Astrocyte of the spinal cord (primary cell): ENCODE measurements at places on chromosomes 16 and 17.

- DNase-seq: peak; percentile 19
Measured at GRCh38 chr17:2061441-2061958, 6.6 kb downstream of the HIC1 start.

DNA sequence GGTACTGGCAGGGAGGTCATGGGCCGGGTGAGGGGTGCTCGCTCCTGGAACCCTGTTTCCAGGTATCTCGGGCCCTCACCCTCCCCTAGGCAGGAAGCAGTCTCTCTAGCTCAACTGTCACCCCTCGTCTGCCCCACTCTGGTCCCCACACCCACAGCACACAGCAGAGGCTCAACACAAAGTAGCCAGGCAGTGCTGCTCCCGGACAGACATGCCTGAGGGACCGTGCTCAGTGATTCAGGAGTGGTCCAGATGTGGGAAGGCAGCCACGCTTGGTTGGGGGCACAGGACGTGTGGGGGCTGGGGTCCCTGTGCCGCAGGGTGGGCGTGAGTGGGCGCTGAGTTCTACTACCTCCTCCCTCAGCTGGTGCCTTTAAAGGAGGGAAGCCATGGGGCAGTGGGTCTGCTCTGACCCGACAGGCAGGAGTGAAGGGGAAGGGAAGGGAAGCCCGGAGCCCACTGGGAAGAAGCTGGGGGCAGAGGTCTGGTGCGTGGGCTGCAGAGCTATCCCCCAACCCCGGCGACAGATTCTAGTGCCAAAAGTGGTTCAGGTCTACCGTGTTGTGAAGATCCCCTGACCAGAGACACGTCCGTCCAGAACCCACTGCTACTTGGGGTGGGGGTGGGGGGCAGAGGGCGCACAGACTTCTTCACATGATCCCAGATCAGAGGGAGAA, 11.8 kb downstream of the SLC16A3 start:
- DNase-seq: no peak

- no peak for DNase-seq
Measured at GRCh38 chr16:62664566-62664965, 628.3 kb upstream of the CDH8 start.

- DNase-seq: no peak
Measured at GRCh38 chr16:11459722-11460121, 114.5 kb downstream of the RMI2 start.

GRCh38 chr16:27224271-27224737, 21.0 kb downstream of the KDM8 start:
- DNase-seq: no peak

DNA sequence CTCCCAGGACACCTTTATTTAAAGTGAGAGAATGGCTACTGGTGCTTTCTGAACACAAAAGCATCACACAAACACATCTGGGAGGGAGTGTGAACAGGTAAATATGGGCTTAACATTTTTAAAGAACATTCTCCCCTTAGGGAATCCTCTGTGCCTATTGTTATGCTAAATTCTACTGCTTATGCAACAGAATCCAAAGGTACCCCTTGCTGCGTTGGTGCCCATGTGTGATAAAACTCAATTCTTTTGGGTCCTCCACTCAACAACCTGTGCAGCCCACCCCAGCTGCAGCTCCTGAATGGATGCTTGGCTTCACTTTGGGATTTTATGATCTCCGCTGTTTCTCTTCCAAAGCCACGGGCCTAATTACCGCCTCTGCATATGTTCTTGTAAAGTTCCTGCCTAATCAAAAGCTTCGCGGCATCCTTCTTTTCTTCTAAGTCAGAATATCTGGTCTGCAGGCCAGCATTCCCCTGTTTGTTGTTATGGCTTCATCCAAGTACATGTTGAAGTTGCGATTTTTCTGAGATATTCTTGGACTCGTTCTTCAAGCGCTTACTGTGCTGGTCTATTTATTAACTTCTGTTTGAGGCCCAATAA, 23.9 kb downstream of the RHBDL3 start:
- DNase-seq: no peak

DNA sequence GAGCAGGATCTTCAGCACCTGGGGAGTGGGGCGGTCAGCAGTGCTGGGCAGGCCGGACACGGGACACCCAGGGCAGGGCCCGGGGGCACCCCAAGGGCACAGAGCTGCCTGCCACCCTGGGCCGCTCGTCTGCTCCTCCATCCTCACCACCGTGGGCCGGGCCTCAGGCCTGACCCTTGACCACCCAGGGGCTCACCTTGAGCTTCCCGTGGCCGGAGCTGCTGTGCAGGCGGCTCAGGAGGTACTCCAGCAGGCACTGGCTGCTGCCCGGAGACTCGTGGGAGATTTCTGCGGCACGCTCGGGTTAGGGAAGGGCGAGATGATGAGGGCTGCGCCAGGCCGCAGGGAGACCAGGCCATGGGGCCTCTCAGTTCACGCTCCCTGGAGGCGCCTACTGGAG, 2.1 kb downstream of the TEPSIN start:
- DNase-seq: no peak

DNA sequence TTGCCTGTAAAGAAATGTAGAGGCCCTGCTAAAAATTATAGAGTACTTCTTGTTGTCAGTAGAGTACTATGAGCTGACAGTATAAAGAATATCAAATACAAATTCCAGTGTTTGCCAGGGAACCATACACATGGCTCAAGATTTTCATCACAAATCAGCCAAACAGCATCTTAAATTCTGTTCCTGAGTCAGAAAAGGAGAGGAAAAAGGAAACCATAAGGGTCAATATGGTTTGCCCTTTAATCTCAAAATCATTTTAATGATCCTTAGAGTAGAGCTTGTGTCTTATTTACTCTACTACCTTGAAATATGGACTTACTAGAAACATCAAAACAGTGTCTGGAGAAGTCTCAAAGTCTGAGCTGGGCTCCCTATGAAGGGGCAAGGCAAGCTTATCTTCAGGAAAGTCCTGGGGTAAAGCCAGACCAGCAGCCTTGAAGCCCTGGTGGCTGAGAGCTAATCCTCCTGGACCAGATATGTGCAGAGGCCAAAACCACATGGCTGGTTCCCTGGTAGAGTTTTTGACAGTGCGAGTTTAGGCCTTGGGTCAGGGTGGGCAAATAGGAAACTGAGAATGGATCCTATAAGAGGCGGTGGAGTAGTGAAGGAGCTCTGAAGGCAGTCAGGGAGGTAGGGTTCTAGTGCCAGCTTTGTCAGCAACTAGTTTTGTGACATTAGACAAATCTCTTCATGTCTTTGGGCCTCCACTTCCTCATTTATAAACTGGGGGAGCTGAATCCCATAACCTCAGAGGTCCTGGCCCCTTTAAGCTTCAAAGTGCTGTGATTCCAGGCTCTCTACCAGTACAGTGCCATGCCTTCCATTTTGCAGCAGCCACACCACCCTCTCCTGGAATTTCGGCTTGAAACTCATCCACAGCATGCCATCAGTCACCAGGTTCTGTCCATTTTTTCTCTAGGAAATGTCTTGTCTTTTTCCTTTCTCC, 38.9 kb downstream of the MRTFB start:
- DNase-seq: no peak

DNA sequence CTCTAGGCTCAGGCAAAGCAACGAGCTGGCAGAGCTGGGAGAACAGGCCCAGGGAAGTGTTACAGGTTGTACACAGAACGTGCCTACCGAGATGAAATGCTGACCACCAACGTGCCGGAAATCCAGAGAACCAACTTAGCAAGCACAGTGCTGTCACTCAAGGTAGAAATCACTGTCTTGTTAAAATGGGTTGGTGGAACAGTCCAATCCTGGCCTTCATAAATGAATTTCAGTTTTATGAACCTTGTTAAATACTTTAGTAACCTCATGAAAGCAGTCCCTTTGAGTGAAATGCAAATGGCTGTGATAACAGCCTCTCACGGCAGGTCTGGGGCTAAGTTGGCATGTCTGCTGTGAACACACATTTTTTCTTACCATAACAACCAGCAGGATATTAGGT, 29.0 kb downstream of the ETV4 start:
- DNase-seq: no peak

- DNase-seq: peak; percentile 29
Measured at GRCh38 chr16:3458278-3458851, 14.9 kb downstream of the NAA60 start.

- no peak for DNase-seq
Measured at GRCh38 chr17:52546493-52546892, 388.0 kb upstream of the CA10 start.

GRCh38 chr16:86303787-86304678, 206.3 kb upstream of the FOXF1 start:
- no peak for DNase-seq

DNA sequence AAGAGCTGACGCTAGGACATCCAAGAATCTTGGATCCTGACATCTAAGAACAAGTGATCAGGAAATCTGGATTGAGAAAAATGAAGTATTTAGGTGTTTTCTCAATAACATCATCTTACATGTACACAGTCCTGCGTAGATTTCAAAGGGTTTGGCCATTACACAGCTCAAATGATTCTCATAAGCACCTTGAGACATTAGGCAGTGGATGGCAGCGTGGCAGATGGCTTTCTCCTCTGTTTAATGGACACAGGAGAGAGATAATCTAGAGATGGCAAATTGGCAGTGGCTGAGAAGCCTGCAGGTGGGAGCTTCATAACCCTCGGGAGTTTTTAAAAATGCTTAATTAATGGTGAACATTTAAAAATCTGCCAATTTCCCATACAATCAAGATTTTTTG, 137.5 kb downstream of the ZFHX3 start:
- DNase-seq: no peak

DNA sequence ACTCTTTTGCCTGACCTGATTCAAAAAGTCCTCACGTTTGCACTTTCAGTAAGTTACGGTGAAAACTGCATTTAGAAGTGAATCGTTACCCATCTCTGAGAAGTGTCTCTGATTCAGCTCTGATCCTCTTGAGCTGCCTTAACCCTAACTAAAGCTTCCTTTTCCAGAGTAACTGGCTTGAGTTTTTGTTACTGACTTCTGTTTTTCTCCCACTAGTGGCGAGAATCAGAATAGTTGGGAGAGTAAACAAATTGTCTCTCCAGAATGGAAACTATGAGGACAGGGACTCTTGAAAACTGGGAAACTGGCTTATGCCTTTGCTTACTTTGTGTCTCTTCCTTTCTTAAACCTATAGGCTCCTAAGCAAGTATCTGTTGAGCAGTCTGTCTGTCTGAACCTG, 31.3 kb upstream of the KPNB1 start:
- DNase-seq: no peak

DNA sequence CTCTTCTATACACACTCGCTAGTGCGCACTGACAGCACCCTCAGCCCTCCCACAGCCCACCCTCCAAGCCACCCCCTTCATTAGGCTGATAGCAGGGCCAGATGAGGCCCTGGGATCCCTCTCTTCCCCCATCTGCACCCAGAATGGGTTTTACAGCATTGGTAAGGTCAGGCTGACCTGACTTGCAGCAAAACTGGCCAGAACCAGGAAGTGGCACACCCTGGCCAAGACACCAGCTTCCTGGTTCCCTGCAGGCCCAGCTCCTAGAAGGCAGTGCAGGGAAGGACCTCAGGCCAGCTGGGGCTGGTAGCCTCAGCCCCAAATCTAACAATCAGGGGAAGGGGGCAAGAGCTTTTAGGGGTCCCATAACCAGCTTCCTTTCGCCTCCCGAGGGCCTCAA, 50.0 kb upstream of the MRPS23 start:
- no peak for DNase-seq

DNA sequence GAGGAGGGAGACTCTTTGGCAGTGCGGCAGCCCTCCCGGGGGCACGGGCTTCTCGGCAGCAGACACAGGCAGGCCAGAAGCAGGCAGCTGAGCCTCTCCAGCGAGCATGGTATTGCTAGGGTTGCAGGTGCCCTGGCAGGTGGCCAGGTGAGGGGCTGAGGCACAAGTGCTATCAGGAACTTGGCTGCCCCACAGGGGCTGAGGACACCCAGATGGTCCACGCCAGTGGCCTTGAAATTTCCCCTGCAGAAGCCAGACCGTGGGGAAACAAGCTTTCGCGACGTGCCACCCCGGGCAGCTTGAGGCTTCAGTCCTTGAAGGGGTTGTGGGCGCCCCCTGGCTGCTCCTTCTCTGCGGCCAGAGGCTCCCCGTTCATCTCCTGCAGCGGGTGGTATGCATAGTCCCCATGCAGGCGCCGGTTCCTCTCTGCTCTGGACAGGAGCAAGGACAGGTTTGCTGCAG, 8.5 kb downstream of the NAGPA start:
- DNase-seq: no peak

DNA sequence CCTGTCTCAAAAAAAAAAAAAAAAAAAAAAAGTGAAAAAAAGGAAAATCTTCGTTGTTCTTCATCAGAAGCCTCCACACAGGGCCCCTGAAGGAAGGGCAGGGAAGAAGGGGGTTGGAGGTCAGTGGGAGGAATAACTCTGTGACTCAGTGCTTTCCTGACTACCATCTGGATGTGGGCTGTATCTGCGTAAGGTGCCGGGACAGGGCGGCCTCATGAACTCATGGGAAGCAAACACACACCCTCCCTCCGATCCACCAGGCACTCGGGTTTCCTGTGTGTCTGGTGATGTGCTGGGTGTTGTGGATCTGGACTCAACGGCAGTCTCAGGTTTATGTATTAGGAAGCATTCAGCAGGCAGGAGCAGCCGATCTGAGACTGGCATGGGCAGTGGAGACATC, 691.6 kb downstream of the WWOX start:
- DNase-seq: no peak

- DNase-seq: no peak
Measured at GRCh38 chr17:80364091-80364691, 50.8 kb upstream of the ENDOV start.

DNA sequence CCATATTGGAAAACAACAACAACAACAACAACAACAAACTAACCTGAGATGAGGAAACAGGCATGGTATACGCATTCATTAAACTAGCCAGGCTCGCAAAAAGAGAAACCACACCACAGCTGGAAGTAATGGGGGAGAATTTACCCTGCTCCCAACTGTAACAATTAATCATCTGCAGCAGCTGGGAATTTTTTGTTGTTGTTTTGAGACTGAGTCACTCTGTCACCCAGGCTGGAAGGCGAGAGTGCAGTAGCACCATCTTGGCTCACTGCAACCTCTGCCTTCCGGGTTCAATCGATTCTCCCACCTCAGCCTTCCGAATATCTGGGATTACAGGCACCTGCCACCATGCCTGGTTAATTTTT, 16.3 kb downstream of the PRPSAP1 start:
- DNase-seq: no peak

DNA sequence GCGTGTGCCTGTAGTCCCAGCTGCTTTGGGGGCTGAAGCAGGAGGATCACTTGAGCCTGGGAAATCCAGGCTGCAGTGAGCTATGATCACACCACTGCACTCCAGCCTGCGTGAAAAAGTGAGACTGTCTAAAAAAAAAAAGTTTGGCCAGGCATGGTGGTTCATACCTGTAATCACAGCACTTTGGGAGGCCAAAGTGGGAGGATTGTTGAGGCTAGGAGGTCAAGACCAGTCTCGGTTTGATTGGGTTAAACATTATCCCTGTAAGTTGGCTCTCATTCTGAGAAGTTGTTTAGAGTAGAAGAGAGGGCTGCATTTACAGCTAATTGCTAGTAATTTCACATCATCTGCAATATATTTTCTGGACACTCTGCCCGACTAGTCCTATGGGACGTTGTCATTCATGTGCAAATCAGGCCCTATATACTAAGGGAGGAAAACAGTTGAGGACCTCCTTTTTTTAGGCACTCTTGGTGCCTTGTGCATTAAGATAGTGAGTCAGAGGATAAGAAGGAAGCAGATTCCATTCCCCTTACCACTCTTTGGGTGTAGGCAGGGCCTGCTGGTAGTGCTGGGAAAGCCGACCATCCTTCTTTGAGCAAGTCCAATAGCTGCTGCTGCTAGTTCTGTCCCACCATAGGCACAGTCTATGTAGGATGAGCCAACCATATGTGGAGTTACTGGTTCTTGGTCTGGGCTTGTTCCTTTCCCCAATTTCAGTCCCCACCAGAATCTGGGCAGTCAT, 18.7 kb downstream of the HMOX2 start:
- peak; percentile 72 for DNase-seq
